DND-41 (cell line): ENCODE measurements at places on chromosomes 12 and 14.

- DNase-seq = no peak
These were observed 5.8 kb downstream of the ARHGAP9 start for GRCh38 chr12:57473886-57474285.

GRCh38 chr12:14562279-14562678, 5.4 kb downstream of the PLBD1 start:
- DNase-seq = no peak

DNA sequence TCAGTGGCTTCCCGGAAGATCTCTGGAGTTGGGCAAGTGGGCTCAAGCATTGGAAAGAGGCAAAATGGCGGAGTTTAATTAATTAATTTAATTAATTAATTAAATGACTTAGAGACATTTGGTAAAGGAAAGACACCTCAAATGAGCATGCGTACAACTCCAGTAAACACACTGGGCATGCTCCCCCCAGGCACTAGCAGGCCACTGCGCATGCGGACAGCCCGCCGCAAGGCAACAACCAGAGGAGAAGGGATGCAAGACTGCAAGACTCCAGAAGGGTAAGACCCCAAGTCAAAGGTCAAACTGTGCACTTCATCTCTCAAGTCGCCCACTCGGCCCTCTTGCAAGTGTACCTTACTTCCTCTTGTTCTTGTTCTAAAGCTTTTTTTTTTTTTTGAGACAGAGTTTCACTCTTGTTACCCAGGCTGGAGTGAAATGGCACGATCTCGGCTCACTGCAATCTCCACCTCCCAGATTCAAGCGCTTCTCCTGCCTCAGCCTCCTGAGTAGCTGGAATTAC, 57.8 kb upstream of the PSMC1 start:
- no peak for DNase-seq

DNA sequence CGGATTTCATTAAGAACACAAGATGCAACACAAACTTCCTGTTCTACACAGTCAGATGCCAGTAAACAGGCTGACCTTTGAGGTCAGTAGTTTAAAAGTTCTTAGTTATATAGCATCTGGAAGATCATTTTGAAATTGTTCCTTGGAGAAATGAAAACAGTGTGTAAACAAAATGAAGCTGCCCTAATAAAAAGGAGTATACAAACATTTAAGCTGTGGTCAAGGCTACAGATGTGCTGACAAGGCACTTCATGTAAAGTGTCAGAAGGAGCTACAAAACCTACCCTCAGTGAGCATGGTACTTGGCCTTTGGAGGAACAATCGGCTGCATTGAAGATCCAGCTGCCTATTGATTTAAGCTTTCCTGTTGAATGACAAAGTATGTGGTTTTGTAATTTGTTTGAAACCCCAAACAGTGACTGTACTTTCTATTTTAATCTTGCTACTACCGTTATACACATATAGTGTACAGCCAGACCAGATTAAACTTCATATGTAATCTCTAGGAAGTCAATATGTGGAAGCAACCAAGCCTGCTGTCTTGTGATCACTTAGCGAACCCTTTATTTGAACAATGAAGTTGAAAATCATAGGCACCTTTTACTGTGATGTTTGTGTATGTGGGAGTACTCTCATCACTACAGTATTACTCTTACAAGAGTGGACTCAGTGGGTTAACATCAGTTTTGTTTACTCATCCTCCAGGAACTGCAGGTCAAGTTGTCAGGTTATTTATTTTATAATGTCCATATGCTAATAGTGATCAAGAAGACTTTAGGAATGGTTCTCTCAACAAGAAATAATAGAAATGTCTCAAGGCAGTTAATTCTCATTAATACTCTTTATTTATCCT, 13.5 kb downstream of the PTGER2 start:
- DNase-seq = no peak

GRCh38 chr14:64562436-64562835, 12.7 kb downstream of the PPP1R36 start:
- no peak for DNase-seq

- DNase-seq = no peak
These were observed 263.0 kb downstream of the NEDD1 start for GRCh38 chr12:97169889-97170567.

- no peak for DNase-seq
These were observed 73.2 kb upstream of the MDM1 start for GRCh38 chr12:68405343-68405781.

DNA sequence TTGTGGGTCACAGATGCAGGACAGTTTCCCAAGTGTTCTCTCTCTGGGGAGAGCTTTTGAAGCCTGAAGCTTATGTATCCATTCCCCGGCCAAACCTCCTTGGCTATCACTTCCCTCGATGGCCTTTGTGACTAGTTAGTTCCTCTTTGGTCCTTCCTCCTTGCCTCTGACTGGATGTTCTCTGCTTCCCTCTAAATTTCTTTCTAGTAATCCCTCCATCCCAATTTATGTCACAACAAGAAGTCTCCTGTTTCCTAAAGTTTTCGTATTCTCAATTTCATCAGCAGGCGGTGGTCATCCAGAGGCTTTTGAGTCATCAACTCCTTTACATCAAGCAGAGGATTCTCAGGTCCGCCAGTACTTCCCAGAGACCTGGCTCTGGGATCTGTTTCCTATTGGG, 27.5 kb downstream of the A2ML1 start:
- no peak for DNase-seq

- no peak for DNase-seq
These were observed 12.2 kb downstream of the CLMN start for GRCh38 chr14:95307402-95308041.

DNA sequence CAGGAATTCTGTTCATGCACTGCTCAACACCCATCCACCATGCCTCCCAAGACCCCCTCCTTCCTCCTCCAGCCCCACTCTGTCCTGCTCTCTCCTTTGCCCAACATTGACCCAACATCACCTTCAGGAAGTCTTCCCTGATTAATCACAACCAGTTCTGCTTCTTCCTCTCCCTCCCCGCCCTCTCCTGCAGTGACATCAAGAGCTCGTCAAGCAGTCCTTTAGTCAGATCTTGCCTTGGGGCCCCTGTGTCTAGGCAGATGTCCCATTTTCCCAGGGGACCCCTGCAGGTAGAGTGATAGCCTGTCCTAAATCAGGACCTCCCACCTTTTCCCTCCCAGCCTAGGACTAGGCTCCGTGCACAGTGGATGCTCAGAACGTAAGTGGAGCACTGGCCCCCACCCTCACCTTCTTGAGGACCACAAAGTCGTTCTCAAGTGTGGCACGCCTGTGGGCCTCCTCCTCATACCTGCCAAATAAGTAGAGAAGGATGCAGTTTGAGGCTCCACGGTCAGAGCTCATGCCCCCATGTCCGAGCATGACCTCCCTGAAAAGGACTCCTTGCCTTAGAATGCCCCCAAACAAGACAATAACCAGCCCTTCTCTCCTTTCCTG, 2.3 kb downstream of the KRT78 start:
- no peak for DNase-seq

- no peak for DNase-seq
These were observed 8.1 kb downstream of the C14orf180 start for GRCh38 chr14:104587641-104588040.

GRCh38 chr14:56273155-56273554, 154.9 kb downstream of the PELI2 start:
- DNase-seq = no peak

DNA sequence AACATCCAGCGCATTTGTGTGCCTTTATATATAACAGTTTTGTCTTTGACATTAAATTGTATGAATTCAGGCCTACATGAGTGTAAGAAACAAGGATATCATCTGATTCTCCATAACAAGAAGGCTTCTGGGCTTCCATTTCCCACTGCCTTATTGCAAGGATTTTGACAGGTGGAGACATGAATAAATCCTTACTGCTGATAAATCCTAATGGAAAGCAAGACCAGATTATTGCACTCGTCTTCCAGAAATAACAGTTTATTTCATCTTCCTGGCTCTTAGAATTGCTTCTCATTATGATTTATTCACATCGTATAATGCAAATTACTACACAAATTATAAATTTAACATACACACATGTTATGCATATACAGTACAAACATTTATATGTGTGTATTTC, 348.1 kb downstream of the MDGA2 start:
- no peak for DNase-seq

GRCh38 chr12:34598352-34598827, 576.1 kb downstream of the ALG10 start:
- DNase-seq = no peak

DNA sequence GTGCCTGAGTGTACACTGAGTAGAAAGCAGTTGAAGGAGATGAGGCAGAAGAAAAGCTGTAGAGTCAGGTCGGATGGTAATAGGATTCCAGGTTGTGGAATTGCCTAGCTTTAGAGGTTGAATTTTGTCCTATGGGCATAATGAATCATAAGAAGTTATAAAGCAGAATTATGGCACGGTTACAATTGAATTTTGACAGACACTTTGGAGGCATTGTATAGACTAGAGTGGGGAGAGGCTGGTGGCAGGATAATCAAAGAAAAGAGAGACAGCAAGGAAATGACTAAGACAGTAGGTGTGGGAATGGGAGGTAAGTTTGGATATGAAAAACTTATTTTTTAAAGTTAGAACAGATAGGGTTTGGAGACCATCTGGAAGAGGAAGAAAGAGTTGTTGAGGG, 102.6 kb downstream of the NTN4 start:
- no peak for DNase-seq

DNA sequence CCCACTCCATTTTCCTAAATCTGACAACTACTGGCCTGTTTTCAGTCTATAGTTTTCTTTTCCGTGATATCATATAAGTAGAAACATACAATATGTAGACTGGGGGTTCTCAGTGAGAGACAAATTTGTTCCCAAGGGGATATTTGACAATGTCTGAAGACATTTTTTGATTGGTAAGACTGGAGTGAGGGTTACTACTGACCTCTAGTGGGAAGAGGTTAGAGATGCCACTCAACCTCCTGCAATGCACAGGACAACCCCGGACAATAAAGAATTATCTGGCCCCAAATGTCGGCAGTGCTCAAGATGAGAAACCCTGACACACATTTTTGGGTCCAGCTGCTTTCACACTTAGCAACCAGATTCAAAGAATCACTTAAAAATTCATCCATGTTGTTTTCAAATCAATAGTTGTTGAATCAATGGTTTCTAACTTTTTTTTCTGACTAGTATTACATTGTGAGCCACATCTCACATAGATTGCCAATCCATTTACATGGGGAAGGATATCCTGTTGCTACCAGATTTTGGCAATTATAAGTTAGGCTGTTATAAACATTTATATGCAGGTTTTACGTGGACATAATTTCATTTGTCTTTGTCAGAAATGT, 307.1 kb downstream of the RPL10L start:
- no peak for DNase-seq

DNA sequence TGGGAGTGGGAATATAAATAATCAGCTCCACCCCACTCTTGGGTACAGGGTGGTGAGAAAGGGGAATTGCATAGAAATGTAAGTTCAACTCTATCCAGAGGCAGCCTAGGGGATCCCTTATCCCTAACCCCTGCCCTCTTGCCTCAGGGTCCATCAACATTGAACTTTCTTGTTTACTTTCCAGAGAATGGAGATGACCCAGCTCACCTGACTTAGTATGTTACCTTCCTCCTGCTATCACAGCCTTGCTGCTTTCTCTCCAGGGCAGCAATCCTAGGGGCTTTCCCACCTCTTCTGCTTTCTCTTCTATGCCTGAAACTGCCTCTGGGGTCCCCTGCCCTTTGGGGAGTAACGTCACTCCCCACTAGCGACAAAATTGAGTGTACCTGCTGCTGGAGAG, 2.7 kb downstream of the LRP1 start:
- no peak for DNase-seq

GRCh38 chr14:102694530-102695166, 82.6 kb upstream of the TRAF3 start:
- DNase-seq = peak; percentile 71

GRCh38 chr12:19316425-19316824, 122.9 kb upstream of the AEBP2 start:
- no peak for DNase-seq

- peak; percentile 50 for DNase-seq
These were observed 1.5 kb downstream of the FRMD6 start for GRCh38 chr14:51653079-51653774.

DNA sequence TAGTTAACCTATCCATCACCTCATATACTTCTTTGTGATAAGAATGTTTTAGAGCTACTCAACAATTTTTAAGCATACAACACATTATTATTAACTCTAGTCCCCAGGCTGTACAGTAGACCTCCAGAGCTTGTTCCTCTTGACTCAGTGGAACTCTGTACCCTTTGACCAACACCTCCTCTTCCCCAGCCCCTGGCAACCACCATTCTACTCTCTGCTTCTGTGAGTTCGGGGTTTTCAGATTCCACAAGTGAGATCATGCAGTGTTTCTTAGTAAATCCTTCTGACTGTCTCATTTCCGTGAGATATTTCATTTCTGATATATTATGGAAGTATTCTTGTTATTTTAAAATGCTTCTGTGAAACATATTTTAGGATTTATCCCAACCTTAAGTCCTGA, 200.7 kb downstream of the PCNX1 start:
- no peak for DNase-seq

GRCh38 chr14:77864085-77864484, 64.2 kb downstream of the ADCK1 start:
- DNase-seq = no peak

GRCh38 chr14:75551021-75551420, 27.4 kb upstream of the FLVCR2 start:
- DNase-seq = no peak

DNA sequence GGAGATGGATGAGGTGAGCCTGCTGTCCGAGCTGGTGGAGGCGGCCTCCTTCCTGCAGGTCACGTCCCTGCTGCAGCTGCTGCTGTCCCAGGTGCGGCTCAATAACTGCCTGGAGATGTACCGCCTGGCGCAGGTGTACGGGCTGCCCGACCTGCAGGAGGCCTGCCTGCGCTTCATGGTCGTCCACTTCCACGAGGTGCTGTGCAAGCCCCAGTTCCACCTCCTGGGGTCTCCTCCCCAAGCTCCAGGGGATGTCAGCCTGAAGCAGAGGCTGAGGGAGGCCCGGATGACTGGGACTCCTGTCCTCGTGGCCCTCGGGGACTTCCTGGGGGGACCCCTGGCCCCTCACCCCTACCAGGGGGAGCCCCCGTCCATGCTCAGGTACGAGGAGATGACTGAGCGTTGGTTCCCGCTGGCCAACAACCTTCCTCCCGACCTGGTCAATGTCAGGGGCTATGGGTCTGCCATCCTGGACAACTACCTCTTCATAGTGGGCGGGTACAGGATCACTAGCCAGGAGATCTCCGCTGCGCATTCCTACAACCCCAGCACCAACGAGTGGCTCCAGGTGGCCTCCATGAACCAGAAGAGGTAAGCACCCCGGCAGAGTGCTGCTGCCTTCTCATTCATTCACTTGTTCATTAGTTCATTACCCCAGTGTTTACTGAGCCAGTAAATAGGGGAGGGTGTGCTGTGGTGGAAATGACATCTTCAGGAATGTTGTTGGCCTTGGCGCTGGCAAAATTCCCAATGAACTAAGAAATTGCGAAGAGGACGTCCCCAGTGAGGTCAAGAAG, 774 bp upstream of the MANSC4 start:
- peak; percentile 59 for DNase-seq

GRCh38 chr12:7444076-7444475, at the start of gene CD163L1:
Gene CD163L1, minus strand, starts transcription at chr12:7444153. Its CDS starts 26 bp downstream, at chr12:7444127.
- DNase-seq = no peak

DNA sequence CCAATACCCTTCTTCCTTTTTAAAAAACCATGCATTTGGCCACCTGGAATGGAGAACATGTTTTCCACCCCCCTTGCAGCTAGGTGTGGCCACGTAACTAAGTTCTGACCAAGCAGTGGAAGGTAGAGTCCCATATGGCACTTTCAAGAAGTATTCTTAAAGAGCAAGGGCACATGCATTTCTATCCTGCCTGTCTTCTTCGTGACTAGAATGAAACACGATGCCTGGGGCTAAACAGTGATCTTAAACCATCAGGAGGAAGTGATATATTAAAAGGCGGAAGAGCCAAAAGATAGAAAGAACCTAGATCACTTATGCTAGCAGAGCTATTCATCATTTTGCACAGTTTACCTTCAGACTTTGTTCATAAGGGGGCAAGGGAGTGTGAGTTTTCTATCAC, 16.0 kb upstream of the DDX11 start:
- no peak for DNase-seq
